ENCODE measurements at places on chromosomes 6 and 20.

DNA sequence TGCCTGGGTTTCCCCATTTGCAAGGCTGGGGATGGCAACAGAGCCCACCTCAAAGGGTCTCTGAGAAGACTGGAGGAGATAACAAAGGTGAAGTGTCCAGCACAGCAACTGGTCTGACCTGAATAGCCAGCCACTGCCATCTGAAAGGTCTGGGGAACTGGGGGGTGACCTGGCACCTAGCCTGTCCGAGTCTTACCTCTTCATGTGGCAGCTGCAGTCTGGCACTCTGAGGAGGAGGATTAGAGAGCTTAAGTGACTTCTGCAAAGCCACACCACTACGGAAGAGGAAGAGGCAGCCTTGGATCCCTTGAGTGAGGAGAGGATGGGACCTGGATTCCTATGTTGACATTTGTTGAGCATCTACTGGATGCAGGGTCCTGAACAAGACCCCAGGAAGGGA is 22.2 kb downstream of the C20orf203 start:
- DNase-seq, result no peak

GRCh38 chr20:59814840-59815340 is 118.5 kb downstream of the SYCP2 start:
- DNase-seq, result no peak

- DNase-seq, result no peak
Observed at GRCh38 chr20:34311118-34312023, 8.2 kb upstream of the AHCY start.

- DNase-seq, result no peak
Observed at GRCh38 chr20:36334281-36335205, 28.4 kb downstream of the DLGAP4 start.

- no peak for DNase-seq
Observed at GRCh38 chr20:18259730-18260129, 28.6 kb upstream of the ZNF133 start.

DNA sequence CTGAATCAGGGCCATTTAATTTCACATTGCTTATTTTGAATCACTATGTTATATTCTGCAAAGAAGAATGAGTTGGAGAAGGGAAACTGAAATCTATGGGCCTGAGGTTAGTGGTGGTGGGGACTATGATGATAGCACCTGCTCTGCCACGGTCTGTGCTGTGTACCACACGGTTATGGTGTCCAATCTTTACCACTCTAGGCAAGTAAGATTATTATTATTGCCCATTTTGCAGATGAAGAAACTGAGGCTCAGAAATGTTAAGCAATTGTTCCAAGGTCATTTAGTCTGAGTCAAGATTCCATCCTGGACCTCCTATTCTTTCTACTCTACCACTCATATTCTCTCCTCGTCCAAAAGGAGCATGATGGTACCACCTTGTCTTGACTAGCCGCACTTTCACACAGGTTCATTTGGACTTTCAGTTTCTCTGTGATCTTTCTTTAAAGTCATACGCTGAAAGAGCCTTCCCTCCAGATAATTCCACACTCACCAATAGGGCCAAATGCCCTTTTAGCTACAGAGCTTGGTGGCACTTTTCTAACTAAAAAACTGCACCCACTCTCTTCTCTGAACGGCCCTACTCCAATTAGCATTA is 56.2 kb downstream of the GFOD1 start:
- no peak for DNase-seq

- DNase-seq, result no peak
Observed at GRCh38 chr6:145660676-145661075, 74.6 kb downstream of the EPM2A start.

DNA sequence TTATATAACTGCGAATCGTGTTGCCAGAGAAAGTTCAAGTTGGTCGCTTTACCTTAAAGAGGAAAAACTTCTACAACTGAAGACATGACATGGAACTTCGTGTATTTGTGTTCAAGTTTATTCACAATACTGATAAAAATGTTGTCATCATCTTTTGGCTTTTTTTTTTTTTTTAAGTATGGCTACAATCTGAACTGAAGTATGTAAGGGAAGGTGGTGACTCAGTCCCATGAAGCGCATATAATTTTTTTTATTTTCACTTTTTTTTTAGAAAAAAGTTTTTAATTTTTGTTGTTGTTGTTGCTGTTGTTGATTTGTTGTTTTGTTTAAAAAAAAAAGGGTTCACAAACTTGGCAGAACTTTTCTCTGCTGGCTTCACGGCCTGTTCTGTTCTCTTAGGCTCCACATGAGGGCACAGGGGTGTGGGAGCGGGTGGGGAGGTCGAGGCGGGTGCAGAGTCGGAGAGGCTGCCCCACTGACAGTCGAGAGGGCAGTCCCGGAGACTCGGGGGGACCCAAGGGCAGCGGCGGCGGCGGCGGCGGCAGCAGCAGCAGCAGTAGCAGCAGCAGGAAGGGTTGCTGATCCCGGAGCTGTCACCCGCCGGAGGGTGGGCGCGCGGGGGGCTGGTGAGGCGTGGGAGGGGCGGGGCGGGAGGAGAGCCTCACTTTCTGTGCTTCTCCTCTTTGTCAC is 17.0 kb downstream of the TFAP2A start:
- DNase-seq, result no peak

- DNase-seq, result peak; percentile 86
Observed at GRCh38 chr6:157198425-157199279, 124.7 kb downstream of the TMEM242 start.

DNA sequence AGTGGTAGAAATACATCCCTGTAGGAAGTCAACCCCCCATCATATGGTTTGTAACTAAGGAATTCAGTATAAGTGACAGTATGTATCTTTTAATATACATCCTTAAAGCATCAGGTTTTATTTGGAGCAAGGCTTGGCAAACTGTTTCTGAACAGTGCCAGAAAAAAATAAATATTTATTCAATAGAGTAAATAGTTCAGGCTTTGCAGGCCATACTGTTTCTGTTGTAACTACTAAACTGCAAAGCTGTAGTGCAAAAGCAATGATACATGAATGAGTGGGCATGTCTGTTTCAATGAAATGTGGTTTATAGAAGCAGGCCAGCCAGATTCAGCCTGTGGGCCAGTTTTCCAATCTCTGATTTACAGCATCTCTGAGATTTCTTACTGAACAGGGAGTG is 977 bp downstream of the MEI4 start:
- no peak for DNase-seq

- no peak for DNase-seq
Observed at GRCh38 chr6:122878796-122879195, 89.7 kb downstream of the SMPDL3A start.

- DNase-seq, result no peak
Observed at GRCh38 chr6:53252177-53252692, 96.5 kb downstream of the ELOVL5 start.

DNA sequence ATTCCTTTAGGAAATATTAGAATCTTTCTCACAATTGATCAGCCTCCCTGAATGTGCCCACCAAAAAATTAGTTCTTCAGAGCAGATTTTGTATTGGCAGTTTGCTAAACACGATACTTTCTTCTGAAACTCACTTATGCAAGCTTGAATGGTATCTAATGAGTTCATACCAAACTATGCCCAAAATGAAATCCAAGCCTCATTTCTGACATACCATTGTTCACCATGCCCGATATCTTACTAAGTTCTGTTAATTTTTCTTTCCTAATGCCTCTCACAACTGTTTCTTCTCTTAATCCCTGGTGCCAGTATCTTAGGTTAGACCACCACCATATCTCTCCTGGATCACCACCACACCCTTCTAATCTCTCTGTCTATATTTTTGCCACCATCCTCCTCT is 755.9 kb downstream of the KIF16B start:
- no peak for DNase-seq

- DNase-seq, result no peak
Observed at GRCh38 chr6:148140772-148141557, 201.7 kb upstream of the SASH1 start.

DNA sequence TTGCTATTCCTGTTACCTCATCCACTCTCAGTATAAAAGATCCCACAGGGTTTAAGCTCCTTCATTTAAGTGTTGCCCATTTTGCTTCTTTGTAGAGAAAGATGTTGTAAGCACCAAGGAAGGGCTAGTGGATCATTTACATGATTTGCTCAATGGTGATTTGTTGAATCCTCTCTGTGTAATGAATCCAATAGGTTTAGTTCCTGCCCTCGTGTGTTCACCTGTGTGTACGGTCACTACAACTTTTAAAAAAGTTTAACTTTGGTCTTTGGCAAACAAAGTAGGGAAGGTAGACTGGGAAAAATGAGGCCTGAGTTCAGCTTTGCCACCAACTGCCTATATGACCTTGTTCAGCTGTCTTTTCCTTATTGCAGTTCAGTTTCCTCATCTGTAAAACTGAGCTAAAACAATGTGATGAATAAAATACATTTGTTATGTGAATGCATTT is 51.5 kb downstream of the DHX35 start:
- no peak for DNase-seq

DNA sequence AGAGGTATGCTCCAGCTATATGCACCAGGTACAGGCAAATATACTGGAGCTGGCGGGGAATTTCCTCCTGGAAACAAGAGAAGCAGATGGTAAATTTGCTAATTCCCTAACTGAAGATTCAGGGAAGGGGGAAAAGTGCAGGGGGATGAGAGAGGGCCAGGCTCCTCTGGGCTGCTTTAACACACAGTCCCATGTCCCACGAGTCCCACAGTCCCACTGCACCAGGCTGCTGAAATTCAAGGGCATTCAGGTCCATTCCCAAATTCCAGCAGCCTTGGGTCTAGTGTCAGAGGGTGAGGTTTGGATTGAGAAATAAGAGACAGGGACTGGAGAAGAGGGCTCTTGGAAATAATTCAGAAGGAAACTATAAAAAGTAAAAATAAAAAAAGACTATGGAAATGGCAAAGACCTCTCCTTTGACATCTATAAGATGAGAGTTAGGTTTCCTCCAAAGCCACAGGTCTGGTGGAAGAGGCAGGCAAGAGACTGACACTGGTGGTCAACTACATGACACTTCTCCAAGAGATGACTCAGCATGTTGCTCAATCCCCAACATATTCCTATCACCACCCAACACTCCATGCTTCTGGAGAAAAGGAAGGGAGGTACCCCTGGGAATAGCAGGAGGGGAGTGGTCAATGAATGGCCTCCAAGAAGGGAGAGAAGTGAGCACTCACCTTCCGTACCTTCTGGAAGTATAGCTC is 69.2 kb downstream of the TRAM2 start:
- no peak for DNase-seq
